SK-N-MC (cell line): ENCODE measurements at places on chromosomes 11 and 22.

DNA sequence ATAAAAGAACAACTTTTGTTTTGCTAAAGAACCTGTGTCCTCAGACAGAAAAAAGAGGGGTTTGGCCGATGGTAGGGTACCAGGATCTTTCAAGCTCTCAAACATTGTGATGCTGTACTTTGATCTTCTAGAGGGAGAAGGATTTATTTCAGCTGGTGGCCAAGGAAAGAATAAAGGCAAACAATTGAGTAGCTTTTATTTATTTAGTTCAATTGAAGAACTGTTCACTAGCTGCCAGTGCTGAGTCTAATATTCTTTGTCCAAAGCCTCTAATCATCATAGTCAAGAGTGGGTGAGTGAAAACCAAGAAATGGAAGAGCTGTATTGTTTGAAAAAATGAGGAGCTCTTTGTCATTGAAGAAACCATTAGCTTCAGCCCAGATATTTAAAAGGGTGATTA lies 138.4 kb downstream of the FAT3 start:
- no peak for DNase-seq

DNA sequence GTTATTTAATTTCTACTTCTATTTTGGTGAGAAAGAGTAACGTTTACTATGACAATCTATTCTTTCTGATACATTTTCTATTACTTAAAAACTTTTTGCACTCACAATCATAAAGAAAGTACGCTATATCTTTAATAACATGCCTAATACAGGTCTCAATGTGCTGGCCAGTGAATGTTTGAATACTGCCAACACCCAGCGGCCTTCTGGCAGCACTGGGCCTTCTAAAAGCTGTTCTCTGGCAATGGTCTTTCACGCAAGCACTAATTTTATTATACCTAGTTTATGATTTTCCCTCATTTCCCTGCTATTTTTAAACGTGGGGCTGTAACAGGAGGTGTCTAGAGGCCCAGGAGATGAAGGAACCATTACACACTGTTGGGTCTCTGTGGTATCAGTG lies 349.8 kb upstream of the PITPNB start:
- DNase-seq = no peak

DNA sequence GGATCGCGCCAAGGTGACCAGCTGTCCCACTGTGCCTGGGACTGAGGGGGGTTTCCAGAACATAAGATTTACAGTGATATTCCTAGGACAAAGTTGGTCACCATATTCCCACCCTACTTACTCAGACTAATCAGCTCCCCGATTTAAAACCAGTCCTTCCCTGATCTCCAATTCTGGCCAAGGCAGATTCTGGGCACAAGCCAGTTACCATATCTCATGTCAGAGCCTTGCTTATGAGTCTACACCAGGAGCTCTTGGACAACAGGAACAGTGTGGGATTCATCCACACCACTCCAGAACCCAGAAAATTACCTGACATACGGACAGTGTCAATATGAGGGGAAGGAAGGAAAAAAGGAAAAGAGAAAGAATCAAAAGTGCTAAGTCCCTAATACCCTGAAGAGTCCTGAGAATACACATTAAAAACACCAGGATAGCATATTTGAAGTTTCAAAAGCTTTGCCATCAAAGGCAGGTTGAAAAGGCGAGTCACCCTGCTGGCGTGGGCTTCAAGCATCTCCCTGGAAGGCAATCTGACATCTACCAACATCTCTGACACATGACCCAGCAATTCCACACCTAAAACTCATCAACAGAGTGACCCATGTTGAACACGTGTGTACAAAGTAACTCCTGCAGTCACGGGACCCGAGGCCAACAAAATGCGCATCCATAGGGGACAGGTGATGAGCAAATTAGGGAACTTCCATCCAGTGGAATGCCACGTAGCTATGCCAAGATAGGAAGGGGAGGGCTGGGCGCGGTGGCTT lies 8.0 kb upstream of the IL2RB start:
- no peak for DNase-seq

DNA sequence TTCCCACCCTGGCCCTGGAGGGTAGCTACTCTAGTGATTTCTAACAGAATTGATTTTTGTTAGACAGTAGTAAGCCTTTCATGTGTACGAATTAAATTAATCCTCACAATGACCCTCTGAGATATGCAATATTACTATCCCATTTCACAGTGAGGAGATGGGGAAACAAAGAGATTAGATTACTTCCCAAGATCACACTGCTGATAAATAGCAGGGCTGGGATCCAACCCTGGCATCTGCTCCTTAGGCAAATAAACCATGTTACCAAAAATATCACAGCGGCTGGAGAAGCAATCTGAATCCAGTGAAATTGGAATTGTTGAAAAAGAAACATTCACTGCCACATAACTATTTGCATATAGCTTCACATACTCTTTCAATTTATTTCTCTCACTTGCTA lies 12.8 kb upstream of the CAVIN3 start:
- DNase-seq = no peak

DNA sequence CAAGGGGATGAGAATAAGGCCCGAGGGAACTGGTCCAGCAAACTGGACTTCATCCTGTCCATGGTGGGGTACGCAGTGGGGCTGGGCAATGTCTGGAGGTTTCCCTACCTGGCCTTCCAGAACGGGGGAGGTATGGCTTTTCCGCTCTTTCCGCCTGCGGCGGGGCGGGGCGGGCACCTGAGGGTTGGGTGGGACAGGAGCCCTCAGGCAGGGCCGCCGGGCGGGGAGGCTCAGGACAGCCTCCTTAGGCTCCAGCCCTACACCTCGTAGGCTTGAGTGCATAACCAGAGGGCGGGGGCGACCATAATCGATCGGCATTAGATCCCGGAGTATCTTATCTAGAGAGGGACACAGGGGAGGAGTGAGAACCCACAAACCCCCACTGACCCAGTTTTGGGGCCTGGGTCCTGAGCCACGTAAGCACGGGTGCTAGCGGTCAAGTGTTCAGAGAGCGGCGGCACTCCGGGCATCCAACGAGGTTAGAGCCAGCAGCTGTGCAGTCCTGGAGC lies 4.9 kb downstream of the SLC6A5 start:
- no peak for DNase-seq

DNA sequence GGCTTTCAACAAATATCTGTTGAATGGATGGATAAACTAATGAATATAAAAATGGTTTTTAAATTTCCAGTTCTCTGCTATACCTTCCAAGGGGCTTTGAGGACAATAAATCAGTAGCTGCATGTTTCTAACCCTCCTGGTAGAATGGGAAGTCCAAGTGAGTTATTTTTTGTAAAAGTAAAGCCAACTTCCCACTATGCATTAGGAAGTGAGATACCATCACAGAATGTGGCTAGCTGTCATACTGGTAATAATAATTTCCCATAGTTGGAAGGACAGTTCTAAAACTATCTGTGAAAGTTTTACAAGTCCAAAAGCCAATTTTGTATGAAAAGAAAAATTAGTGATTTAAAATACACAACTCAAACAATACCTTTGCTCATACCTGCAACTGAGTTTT lies 50.0 kb downstream of the TMEM123 start:
- no peak for DNase-seq

DNA sequence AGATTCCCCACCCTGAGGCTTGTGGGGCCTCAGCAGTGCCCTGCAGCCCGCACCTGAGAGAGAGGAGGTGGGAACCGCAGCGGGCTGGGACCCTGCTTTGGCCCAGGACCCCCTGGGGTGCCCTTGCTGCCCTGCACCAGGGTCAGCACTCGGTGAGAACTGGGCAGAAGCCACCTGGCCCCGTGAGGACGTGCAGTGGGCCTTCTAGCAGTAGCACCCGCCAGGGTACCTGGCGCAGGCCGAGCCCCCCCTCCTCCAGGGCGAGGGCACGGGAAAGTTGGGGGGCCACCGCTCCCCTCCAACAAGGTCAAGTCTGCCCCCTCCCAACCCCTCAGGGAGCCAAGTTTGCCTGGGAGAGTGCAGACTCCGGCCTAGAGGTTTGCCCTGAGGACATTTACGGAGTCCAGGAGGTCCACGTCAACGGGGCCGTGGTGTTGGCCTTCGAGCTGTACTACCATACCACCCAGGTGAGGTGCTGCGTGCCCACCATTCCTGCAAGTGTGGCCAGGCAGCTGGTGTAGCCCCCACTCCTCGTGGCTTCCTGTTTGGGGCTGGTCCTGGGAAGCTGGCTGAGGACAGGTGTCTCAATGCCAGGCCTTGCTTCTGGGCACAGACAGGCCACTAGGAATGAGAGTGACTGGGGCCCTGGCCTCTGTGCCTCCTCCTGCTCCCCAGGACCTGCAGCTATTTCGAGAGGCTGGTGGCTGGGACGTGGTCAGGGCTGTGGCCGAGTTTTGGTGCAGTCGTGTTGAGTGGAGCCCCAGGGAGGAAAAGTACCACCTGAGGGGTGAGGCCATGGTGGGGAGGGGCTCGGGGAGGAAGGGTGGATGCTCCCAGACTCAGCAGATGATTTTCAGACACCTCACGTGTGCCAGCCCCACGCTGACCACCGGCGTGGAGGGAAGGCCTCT lies 3.5 kb downstream of the PGGHG start:
- no peak for DNase-seq

DNA sequence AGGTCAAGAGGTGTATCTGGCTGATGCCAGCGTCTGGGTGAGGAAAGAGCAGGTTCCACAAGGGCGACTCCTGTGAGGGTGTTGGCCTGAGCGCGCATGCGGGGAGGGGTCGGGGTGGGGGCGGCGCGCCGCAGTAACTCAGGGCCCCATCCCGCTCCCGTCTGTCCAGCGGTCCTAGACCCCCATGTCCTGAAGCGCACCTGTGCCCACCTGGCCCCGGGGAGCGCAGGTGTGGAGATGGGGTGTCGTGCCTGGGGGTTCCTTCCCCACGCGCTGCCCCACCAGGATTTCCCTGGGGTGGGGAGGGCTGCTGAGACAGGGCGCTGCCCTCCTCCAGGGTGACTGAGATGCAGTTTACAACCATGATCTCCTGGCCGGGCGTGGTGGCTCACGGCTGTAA lies 20.9 kb downstream of the RNH1 start:
- DNase-seq = no peak

- DNase-seq = no peak
Measured at GRCh38 chr11:63870351-63871140, 31.6 kb downstream of the MARK2 start.

GRCh38 chr11:58641803-58642581 lies 19.5 kb downstream of the CNTF start:
- no peak for DNase-seq

GRCh38 chr11:99973993-99974392 lies 713.1 kb upstream of the ARHGAP42 start:
- no peak for DNase-seq

DNA sequence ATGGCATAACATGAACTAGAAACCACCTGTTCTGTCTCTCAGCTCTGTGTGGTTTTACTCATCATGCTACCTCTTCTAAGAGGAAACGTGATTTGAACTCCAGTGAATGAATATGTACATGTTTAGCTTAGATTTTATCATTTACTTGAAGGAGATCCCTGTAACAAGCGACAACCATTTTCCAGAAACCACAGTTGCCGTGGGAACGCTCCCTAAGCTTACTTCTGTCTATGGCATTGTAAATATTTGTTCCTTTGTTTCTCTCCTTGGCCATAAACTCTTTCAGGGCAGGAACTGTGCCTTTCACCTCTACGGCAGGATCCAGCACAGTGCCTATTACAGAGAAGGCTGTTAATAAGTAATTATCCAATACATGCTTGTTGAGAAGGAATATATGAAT lies 17.1 kb upstream of the TPH1 start:
- DNase-seq = no peak

GRCh38 chr22:34808618-34809017 lies 257.3 kb upstream of the ISX start:
- DNase-seq = no peak

- DNase-seq = no peak
Measured at GRCh38 chr11:70378506-70379134, 19.7 kb upstream of the CTTN start.

DNA sequence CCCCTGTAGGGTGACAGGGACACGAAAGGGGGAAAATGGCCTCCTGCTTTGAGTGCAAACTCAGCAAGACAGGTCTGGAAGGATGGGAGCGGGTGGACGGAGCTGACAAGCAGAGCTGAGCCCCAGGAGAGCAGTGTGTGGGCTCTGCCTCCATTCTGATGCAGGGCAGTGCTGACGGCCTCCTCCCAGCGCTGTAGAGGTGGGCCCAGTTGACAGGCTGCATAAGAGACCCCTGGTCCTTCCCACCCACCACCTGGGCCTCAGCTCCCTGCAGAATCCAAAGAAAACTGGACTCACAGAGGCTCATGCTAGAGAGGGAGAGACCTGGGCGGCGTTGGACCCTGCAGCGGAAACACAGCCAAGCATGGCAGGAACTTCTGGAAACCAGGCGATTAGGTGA lies 1113.4 kb downstream of the BRD1 start:
- DNase-seq = no peak

DNA sequence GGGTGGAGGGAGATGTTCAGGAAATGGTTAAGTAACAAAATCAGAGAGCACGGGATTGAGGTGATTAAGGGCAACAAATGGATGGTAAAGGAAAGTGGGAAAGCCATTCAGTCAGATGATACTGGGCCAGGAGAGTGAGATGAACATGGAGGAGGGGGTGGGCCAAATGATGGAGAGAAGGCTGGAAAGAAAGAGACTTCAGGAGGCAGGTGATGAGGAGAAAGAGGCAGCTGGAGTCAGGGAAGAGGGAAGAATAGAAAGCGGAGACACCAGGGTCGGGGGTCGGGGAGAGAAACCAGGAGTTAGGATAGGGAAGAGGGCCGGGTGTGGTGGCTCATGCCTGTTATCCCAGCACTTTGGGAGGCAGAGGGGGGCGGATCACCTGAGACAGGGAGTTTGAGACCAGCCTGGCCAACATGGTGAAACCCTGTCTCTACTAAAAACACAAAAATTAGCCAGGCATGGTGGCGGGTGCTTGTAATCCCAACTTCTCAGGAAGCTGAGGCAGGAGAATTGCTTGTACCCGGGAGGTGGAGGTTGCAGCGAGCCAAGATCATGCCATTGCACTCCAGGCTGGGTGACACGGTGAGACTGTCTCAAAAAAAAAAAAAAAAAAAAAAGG lies 4.7 kb upstream of the KDM2A start:
- DNase-seq = no peak

GRCh38 chr11:9789910-9790309 lies 126.0 kb downstream of the SWAP70 start:
- DNase-seq = no peak

- DNase-seq = no peak
Measured at GRCh38 chr11:15878756-15879155, 477.6 kb downstream of the SOX6 start.

DNA sequence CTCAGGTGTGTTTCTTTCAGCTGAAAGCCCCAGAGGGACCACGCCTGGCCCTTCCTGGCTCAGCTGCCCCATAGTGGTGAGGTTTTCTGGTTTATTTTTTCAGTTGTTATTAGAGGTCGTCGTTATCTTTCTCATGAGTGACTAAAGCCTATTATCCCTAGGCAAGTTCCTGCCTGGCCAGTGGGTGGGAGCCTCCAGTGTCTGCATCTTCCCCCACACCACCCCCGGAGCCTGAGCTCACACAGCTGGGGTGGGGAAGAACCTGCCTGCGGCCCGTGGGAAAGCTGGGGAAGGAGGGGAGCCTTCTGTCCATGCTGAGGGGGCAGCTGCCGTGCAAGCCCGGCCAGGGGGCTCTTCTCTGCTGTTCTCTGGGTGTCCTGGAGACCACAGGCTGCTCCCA lies 24.3 kb upstream of the PPFIA1 start:
- no peak for DNase-seq

GRCh38 chr11:1126935-1127663 lies 30.7 kb upstream of the MUC5AC start:
- no peak for DNase-seq

GRCh38 chr11:122375687-122376399 lies 259.8 kb upstream of the BLID start:
- DNase-seq = no peak

GRCh38 chr22:26579331-26579886 lies 10.5 kb downstream of the TPST2 start:
- no peak for DNase-seq
